Hematopoietic multipotent progenitor cell treated with erythropoietin and hydrocortisone succinate and interleukin-3 and kit ligand, for 6 days (in vitro differentiated cells): ENCODE measurements at places on chromosomes 6 and 20.

GRCh38 chr20:1748777-1749176 is 91.2 kb upstream of the SIRPG start:
- DNase-seq, result no peak

GRCh38 chr6:33813990-33814985 is 10.5 kb upstream of the MLN start:
- no peak for DNase-seq

GRCh38 chr20:33551778-33552177 is 61.9 kb downstream of the CBFA2T2 start:
- no peak for DNase-seq

DNA sequence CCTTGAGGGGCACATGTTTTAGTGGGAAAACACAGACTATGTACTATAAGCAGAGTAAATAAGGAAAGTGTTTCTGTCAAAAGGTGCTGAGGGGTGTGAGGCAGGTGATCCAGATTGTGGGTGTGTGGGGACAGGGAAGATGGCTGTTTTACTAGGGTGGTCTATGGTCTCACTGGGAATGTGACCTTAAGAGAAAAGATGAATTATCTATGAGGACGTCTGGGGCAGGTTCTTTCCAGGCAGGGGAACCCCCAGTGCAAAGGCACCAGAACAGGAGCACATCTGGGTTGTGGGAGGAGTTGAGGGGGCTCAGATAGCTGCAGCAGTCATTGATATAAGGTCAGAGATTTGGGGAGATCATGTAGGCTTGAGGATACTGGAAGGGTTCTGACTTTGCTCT is 18.2 kb upstream of the POLR1H start:
- DNase-seq, result no peak

GRCh38 chr6:36337814-36338213 is 1.1 kb upstream of the BNIP5 start:
- DNase-seq, result no peak
